ENCODE measurements at places on chromosomes 7 and 10. TPM values are rescaled to one million over a fixed set of nuclear protein-coding genes. Genes with fewer than 3 reads are reported as not detected.

The FAM25G gene
- not detected for total RNA-seq

GRCh38 chr7:156612930-156613329 is 27.6 kb upstream of the RNF32 start:
- no peak for DNase-seq

GRCh38 chr10:34299105-34299611 is 515.9 kb downstream of the PARD3 start:
- peak; percentile 41 for DNase-seq

The COL1A2 gene
- 237 TPM for total RNA-seq

The KLLN gene
- not detected for total RNA-seq

DNA sequence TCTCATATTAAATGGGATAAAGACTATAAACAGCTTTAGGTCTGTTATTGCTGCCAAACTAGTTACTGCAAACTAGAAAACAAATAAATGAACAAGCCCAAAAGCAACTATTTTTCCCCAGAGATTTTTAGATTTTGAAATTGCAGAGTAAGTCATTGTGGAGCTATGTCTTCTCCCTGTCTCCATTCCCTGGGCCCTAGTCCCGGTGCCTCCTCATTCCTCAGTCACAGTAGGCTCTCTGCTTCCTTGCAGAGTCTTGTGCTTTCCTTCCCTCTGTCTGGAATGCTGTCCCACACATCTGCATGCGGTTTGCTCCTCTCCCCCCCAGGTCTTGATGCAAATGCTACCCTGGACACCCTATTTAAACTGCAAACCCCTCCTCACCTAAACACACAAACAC is 4.0 kb downstream of the PNLIPRP3 start:
- no peak for DNase-seq

The PHKG1 gene
- not detected for total RNA-seq

GRCh38 chr10:123639131-123639530 is 27.0 kb upstream of the GPR26 start:
- DNase-seq = no peak

The GUSB gene
- 26.7 TPM for total RNA-seq

The LRGUK gene
- total RNA-seq = 0.94 TPM

- peak; percentile 33 for DNase-seq
These were observed 53.3 kb downstream of the DNAJB6 start for GRCh38 chr7:157389951-157390730.

- no peak for DNase-seq
These were observed 3.0 kb upstream of the HMX2 start for GRCh38 chr10:123144697-123145541.

- DNase-seq = no peak
These were observed 8.0 kb downstream of the DNAJC1 start for GRCh38 chr10:21995557-21995956.

Data from renal cortical epithelial cell (primary cell).